ENCODE measurements at places on chromosomes 13 and 19. TPM values are rescaled to one million over a fixed set of nuclear protein-coding genes. Genes with fewer than 3 reads are reported as not detected.

DNA sequence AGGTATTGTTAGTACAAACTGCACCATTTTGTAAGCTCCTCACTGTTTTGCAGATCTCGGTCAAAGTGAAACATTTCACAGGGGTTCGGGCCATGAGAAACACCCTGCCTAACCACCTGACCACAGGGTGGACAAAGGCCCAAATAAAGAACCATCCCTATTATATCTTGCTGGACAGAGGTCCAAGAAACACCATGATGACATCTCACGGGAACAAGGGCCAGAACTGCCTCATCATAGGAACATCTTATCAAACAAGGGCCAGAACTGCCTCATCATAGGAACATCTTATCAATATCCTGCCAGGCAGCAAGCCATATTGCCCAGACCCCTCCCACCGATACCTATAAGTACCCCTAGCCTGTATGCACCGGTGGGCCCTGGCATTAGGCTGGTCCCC is 99.7 kb downstream of the PCDH9 start:
- no peak for DNase-seq

FOXA3 gene
- total RNA-seq = 0.05 TPM

PCSK4 gene
- total RNA-seq = 4.9 TPM

DNA sequence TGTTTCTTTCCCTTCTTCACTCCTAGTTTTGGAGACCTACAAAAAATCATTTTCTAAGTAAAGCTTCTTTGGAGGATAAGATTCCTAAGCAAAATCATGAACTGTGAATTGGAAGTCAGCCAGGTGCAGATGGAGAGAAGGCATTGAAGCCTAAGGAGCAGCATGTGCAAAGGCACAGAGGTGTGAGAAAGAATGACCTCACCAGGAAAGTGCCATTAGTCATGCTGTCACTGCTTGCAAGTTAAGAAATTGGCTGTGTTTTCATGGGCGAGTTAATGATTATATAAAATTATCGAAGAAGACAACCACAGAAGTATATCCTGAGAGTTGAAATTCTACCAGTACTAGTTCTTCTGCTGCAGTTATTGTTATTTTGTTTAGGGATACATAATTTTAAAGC is 80.3 kb upstream of the KLHL1 start:
- no peak for DNase-seq

DNA sequence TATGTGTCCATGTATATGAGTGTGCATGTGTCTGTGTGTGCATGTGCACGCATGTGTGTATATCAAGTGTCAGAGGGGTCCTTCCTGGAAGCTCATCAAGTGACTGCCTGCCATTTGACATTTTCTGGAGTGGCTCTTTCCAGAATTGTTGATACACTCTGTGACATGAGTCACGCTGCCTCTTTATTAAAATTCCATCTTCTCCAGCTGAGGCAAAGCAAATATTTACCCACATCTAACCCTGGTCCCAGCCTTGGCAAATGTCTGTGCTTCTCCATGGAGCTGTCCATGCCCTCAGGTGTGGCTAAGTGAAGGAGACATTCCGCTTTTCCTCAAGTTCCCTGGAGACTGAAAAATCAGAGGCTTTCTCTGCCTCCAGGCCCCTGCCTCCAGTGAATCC is 88.2 kb upstream of the MBNL2 start:
- no peak for DNase-seq

GRCh38 chr13:112783978-112784371 is 94.1 kb downstream of the ATP11A start:
- no peak for DNase-seq

PCDH20 gene
- total RNA-seq = 1.2 TPM

DNA sequence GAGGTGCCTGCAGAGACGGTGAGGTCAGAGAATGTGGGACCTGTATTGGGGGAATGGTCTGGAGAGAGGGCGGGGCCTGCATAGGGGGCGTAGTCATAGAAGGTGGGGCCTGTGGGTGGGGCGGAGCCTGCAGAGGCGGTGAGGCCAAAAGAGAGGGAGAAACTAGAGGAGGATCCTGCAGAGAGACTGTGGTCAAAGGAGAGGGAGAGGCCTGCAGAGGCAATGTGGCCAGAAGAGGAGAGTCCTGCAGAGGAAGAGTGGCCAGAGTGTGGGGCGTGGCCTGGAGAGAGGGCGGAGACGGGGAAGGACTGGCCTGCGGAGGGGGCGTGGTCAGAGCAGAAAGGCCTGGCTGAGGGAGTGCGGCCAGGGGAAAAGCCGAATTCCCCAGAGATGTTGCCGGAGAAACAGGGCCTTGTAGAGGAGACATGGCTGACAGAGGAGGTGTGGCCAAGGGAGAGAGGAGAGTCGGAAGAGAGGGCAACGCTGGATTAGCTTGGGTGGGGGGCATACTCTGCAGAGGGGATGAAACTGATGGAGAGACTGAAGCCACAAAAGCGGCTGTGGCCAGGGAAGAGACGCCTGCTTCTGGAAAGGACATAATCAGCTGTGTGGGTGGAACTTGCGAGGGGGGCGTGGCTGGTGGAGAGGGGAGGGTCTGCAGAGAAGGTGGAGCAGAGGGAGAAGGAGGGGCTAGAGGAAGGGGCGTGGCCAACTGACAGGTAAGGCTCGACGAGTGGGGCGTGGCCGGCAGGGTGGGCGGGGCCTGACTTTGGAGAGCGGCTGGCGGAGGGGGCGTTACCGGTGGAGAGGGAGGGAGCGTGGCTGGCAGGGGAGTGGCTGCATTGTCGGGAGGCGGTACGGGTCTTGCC is 2.5 kb downstream of the PRR36 start:
- peak; percentile 55 for DNase-seq

ATP8A2 gene
- 1.5 TPM for total RNA-seq

DNA sequence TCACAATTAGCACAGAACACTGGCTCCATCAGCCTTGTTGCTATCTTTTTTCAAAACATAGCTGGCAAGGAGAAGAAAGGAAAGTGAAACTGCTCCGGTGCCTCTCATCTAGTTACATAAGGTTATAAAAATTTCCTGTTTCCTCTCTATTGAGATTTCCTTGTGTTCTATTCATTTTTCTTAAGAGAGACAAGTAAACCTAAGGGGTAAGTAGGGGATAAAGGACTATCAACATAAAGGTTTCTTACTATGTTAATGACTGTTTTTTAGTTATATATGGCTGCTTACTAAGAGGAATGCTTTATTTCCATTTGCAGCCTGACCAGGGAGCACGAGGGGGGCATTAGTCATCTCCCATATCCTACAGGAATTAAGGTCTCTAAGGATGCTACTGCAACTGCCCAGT is 73.2 kb upstream of the MLNR start:
- peak; percentile 7 for DNase-seq

ANKLE1 gene
- total RNA-seq = 1.6 TPM

DNA sequence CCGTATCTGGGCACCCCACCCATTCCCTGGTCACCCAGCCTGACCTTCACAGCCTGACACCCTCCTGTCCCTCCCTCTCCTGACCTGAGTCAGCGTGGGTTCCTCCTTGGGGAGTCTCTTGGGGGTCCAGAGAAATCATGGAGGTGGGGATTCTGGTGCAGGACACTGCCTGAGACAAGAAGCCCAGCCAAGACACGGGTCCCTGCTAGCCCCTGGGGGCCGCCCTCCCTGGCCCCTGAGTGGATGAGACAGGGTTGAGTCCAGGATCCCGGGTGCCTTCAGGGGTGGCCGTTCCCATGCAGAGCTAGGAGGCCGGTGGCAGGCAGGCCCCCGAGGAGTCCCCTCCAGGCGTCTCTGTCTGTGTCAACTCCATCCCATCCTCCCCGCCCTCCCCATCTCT is 1.6 kb downstream of the MAP2K7 start:
- DNase-seq = no peak

DNA sequence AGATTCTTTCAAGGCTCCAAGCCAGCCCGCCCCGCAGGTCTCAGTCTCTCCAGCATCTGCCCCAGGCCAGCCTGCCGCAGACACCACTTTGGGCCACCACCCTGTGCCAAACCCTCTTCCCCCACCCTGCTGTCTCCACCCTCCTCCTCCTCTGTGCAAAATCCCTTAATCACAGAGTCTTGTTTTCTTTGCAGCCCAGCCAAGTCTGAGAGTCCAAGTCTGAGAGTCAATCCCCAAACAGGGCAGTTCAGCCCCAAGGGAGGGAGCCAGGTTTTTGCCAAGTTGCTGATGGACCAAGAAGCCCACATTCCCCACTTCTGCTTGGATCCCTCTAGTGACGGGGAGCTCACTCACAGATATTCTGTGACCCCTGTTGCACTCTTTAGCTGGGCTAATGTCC is 3.1 kb downstream of the ADAMTS10 start:
- no peak for DNase-seq
